Occipital lobe (tissue), 3 donors: ENCODE measurements at places on chromosomes 12 and 14. TPM values are rescaled to one million over a fixed set of nuclear protein-coding genes. Genes with fewer than 3 reads are reported as not detected.

- DNase-seq, result no peak
Observed at GRCh38 chr14:79011091-79011919, 841.1 kb downstream of the NRXN3 start.

DNA sequence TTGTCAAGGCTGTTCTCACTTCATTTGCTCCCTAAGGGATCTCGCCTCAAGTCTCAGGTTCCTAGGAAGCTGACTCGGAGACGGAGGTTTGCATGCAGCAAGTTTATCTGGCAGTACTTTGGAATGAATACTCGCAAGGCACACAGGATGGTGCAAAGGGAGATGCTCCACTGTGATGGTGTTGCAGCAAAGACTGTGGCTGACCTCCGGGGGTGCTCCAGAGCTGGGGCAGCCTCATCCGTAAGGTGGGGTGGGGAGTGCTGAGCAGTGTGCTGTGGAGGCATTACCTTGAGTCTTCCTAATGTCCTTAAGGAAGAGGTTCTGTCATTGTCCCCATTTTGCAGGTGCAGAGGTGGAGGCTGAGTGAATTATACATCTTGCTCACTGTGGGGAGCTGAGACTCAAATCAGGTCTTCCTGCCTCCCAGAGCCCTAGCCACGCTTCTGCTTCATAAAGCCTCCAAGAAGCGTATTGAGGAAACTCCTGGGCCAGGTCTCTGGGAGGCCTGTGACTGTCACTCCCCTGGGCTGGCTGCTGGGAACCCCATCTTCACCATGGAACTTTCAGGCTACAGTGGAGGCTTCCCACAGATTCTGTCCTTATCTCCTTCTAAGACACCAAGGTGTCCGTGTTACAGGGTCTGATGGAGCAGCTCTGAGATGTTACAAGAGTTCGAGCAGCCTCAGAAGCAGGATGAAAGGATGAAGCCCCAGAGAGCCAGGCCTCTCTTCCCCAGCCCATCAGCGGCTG lies 39.5 kb downstream of the GALNT16 start:
- DNase-seq, result no peak

DNA sequence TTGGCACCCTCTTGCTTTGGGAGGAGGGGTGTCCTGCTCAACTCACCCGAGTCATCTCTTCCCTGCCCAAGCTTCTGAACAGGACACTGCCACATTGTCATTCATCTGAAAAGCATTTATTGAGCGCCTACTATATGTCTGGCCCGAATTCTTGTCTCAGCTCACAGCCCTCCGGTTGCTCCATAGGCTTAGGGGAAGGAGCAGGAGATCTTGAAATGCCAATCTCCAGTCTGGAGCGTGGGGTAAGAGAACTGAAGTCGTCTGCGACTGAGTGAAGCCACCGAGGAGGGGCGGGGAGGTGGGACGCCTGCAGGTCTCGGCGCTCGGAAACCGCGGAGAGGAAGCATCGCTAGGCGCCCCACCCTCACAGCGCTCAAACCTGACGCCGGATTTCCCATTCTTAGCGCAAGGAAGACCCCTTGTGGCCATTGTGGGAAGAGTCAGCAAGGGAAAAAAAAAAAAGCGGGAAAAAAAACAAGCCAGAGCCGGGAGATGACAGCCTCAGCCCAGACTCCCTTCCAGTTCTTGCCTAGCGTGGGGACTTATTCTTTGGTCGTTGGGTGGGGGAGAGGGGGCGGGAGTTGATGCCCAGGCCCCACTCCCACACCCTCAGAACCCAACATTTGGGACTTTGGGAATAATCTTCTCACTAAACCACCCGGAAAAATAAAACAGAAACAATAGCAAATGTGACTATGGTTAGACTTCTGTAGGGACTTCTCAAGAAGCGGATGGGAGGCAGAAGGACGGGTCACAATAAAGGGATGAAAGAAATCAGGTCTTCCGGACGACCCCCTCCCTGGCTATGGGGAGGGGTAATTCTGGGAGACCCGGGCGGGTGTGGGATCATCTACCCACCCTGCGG lies 28.2 kb upstream of the SMUG1 start:
- DNase-seq, result peak; percentile 62

GRCh38 chr12:14578646-14579045 lies 11.0 kb upstream of the PLBD1 start:
- DNase-seq, result no peak

DNA sequence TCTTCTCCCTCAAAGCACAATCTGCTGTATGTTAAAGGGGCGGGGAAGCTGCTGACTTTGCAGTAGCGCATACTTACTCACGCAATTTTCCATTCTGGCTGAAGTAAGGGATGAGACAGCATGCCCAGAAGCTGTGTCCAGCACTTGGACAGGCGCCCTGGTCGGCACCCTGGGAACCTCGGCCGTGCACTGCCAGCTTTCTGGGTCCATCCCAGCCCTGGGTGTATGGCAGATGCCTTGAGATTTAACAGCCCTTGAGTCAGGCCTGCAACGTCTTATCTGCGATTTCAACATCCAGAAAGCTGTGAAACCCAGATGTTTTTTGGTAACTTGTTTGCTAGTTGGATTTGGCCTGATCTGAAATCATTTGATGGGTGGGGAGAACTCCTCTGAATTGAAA lies 16.1 kb downstream of the EML1 start:
- no peak for DNase-seq

- DNase-seq, result peak; percentile 30
Observed at GRCh38 chr12:56129206-56129941, 1.3 kb downstream of the ESYT1 start.

DNA sequence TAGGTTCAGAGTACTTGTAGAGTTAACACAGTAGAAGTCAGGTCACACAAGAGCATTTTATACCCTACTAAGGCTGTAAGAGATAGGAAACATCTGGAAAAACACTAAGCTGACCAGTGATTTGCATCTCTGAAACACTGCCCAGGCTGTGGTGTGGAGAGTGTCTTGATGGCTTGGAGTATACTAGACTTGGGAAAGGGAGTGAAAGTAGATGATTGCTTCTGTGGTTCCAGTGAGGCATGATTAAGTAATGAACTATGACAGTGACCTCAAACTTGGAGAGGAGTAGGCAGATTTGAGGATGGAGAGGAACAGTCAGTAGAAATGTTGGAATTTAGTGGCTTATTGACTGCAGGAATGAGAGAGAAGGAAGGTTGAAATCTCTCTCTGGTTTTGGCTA lies 201.2 kb downstream of the FLRT2 start:
- no peak for DNase-seq

The GDF3 gene
- not detected for total RNA-seq

GRCh38 chr12:78914859-78915331 lies 50.3 kb downstream of the SYT1 start:
- no peak for DNase-seq

The SLC2A3 gene
- 57.1 TPM for total RNA-seq

- peak; percentile 10 for DNase-seq
Observed at GRCh38 chr12:75666939-75667334, 155.5 kb upstream of the KRR1 start.

The WNT5B gene
- 30.7 TPM for total RNA-seq

- DNase-seq, result no peak
Observed at GRCh38 chr12:111349101-111349747, 19.7 kb downstream of the PHETA1 start.

DNA sequence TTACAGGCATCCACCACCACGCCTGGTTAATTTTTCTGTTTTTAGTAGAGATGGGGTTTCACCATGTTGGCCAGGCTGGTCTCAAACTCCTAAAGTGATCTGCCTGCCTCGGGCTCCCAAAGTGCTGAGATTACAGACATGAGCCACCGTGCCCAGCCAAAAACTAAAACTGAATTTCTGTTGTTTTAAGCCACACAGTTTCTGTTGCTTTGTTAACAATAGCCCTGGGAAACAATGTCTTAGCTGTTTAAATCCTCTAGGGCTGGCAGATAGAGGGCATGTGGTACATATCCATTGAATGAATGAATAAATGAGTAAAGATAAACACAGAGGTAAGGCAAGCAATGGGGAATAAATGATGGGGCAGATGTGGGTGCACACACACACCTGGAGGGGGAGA lies 8.0 kb upstream of the EIF5 start:
- DNase-seq, result no peak

The DDX47 gene
- total RNA-seq, result 65.8 TPM

DNA sequence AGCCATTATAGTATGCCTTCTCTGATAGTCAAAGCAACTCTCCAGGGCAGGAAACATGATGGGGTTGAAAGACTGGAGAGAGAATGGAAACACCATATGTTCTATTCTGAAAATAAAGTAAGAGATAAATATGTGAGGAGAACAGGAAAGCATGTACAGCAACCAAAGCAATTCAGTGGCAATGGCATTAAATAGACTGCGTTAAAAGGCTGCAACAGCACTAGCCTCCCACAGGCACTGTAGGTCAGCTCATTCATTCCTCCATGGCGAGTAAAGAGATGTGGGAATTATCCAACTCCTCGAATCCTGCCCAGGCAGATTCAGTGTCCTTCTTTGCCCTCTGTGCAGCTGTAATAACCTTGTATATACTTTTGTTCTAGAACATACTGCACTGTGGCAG lies 43.8 kb downstream of the ANO6 start:
- no peak for DNase-seq

The SOAT2 gene
- total RNA-seq, result not detected

DNA sequence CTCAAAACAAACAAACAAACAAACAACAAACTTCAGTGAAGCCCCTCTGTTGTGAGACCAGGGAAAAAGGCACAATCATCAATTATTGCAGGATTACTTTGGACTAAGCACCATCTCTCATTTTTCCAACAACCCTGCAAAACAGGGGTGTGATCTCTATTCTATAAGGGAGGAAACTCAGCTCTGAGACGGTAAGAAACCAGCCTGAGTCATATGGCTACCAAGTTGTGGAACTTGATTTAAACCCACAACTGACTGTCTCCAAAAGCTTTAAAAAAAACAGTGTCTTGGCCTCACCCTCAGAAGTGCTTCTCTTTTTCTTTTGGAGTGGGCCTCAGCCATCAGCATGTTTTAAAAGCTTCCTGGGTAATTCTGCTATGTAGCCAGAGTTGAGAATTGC lies 49.8 kb downstream of the RIN3 start:
- DNase-seq, result no peak

- no peak for DNase-seq
Observed at GRCh38 chr12:1830401-1830845, 10.1 kb downstream of the LRTM2 start.

- DNase-seq, result no peak
Observed at GRCh38 chr14:27929797-27930347, 836.7 kb upstream of the FOXG1 start.

The TDRD9 gene
- 1.2 TPM for total RNA-seq

GRCh38 chr14:103862393-103862782 lies 15.0 kb upstream of the PPP1R13B start:
- DNase-seq, result no peak

GRCh38 chr14:104977681-104978653 lies at the start of gene AHNAK2:
Gene AHNAK2 (minus strand): TSS chr14:104978374. CDS start chr14:104978237, 137 bp downstream.
- DNase-seq, result no peak

The ZNF140 gene
- 51.3 TPM for total RNA-seq

The ACSM4 gene
- not detected for total RNA-seq

DNA sequence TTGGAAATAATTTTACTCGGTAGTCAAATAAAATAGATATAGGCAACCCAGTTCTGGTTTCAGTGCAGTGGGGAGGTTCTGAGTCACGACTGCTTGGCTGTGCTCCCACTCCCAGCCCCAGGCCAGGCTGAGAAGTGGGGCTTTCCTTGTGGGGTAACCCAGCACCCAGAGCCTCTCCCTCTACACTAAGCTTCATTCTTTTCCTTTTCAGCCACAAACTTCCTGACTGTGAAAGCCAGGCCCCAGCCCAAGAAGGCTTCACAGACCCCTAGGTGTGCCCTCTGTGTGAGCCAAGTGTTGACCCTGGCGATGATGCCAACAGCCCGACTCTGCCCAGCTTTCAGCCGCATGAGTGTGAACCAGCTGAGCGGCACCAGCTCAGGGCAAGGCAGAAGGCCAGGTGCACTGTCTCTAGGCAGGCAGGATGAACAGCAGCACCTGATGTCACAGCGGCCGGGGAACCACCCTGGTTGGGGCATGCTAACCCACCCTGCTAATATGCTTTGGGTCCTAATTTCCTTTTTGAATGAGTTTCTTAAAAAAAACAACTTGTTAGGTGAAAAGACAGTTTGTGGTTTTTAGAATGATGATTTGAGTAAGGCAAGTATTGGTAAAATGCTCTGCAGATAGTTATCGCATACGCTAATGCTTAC lies 42.2 kb upstream of the ATP23 start:
- DNase-seq, result no peak

The EML1 gene
- total RNA-seq, result 137 TPM

The PLEKHH1 gene
- total RNA-seq, result 5.5 TPM

DNA sequence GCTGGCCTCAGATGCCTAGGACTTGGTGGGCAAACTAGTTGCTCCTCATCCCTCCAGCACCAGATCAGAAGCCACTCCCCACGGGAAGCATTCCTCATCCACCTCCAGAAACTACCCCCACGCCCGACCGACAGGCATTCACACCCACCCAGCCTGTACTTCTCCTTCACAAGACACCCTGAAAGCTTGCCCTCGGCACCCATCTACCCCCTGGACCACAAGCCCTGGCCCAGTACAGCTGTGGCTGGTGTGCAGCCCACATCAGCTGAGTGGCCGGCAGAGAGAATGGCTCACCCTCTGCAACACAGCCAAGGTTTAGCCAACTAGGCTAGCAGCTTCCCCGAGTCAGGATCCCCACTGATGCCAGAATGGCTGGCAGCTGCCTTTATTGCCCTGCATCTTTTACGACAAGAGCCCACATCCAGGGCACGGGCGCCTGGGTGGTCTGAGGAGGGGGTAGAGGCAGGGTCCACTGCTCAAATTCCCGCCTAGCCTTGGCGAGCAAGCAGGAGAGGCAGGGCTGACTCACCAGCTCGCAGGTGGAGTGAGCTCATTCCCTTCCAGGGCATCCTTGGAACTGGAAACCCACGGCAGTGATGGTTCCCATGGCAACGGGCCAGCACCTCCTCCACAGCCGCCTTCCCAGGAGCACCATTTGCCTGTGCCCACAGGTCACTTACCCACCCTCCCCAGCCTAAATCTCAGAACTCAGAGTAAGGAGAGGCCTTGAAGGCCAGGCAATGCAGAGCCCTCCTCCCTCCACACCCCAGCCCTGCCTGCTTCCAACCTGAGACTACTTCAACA lies 17.1 kb downstream of the ACTN1 start:
- peak; percentile 69 for DNase-seq

- no peak for DNase-seq
Observed at GRCh38 chr12:131923260-131923659, 5.8 kb upstream of the PUS1 start.

GRCh38 chr14:74932401-74932901 lies 9.4 kb upstream of the RPS6KL1 start:
- DNase-seq, result no peak
